CD4-positive, alpha-beta T cell treated with Interleukin-10 for 1 hour (primary cell): ENCODE measurements at places on chromosomes 4 and X.
A peak's percentile ranks its signal among the peaks of the same experiment; 100 is the strongest.

GRCh38 chrX:38036466-38036865 lies 30.1 kb downstream of the SYTL5 start:
- no peak for DNase-seq

DNA sequence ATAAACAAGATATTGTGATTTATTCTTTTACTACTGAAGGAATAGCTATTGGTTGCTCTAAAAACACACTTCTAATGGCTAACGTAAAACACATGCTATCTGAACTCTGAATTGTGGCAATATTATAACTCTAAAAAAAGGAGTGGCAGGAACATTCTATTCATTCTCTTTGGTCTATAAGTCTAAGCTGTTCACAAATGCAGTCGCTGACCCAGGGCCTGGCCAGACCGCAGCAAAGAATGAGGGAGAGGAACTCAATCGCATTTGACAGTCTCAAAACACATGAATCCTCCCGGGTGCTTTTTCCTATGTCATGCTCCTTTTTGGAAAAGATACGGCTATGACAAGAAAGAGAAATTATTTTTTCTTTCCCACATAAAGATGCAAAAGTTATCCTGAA lies 651.6 kb upstream of the PITX2 start:
- DNase-seq, result no peak

- DNase-seq, result no peak
These were observed 34.8 kb downstream of the UBE2K start for GRCh38 chr4:39732728-39733127.

- DNase-seq, result no peak
These were observed 33.1 kb upstream of the ANXA10 start for GRCh38 chr4:168059251-168059650.

- DNase-seq, result no peak
These were observed 21.9 kb upstream of the MRFAP1 start for GRCh38 chr4:6618386-6619115.

DNA sequence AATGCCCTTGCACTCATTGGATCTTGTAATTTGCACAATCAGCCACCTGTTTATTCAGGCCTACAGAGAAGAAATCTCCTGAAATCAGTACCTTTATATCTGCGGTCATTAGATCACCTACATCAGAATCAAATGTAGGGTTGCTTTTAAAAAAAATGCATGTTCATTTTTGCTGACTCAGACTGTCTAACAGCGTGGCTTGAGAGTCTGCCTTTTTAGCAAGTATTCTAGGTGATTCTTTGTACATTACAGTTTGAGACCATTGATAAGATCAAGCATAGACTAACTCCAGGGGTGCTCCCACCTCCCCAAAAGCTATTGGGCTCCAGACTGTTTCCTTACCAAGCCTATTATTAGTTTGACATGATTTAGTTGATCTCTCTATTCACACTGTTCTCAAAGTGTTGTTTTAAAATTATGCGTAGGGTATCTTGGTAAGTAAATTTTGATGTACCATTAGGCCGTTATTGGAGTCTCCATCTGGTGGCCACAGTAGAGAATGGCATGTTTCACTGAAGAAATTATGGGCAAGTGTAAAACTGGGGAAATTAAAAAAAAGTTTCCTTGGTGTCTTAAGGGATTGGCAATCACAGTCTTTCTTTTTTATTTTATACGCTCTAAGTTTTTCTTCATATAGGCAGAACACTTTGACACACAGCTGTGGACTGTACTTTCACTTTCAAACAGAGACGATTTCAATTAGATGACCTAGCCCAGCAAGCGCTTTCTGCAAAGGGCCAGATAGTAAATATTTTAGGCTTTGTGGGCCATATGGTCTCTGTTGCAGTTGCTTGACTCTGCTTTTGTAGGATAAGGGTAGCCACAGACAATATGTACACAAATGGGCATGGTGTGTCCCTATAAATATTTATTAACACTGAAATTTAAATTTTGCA lies 33.7 kb upstream of the MSL3 start:
- DNase-seq, result peak; percentile 32

GRCh38 chrX:12447448-12448064 lies 309.3 kb downstream of the FRMPD4 start:
- DNase-seq, result no peak

- peak; percentile 48 for DNase-seq
These were observed 53.6 kb upstream of the HPSE start for GRCh38 chr4:83388313-83388676.

DNA sequence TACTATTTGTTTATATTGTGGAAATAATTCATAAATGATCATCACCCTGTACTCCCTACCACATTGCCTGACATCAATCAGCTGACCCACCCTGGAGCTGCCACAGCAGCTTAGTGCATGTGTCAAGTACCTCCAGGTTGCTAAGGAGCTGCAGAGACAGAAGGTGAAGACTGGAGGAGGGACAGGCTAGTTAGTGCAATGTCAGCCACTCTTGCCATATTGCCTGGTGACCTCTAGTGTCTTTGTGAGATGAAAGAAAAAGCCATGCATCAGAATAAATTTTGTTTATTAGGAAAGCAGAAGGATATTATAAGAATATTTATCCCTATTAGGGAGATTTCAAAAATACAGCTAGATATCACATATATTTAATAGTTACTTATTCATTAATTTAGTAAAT lies 243.9 kb upstream of the FAT4 start:
- no peak for DNase-seq

DNA sequence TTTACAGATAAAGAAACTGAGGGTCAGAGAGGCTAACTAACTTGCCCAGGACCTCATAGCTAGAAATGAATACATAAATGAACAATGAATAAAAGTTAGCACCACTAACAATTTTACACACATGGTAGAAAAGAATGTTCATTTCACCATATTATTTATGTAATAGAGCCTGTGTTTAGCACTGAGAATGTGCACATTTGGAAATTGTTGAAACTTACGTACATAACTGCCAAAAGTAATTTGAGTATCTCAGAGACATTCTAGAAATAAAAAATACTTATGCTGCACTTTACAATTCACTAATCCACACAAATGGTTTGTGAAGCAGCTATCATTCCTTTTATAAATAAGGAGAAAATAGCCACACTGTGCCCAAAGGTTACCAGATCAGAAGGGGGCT lies 9.9 kb downstream of the CASK start:
- DNase-seq, result no peak

- DNase-seq, result no peak
These were observed 86.6 kb downstream of the TIGD2 start for GRCh38 chr4:89197920-89198319.

DNA sequence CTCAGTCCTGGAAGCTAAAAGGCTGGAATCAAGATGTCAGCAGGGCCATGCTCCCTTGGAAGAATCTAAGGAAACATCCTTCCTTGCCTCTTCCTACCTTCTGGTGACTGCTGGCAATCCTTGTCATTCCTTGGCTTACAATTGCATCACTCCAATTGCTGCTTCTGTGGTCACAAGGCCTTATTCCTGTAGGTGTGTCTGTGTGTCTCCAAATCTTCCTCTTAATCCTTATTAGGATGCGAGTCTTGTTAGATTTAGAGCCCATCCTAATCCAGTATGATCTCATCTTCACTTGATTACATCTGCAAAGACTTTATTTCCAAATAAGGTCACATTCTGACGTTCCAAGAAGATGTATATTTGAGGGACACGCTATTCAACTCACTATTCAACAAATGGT lies 52.2 kb downstream of the SMIM20 start:
- no peak for DNase-seq

DNA sequence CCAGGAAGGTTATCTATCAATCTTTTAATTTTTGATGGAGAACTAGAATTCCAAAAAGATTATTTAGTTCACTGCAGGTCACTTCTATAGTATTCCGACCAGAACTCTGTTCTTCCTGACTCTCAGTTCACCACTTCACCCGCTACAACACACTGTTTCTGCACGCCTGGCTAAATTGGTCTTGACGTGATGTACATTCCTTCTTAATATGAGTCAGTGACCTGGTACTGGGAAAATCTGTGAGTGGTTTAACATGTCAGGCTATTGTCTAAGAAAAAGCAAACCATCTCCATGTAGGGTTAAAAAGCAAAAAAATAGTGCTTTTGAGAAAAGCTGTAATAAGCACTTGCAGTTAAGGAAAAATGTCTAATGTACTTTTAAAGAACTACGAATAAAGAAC lies 120.4 kb downstream of the NDST3 start:
- no peak for DNase-seq

- DNase-seq, result no peak
These were observed 288.1 kb downstream of the SH3BGRL start for GRCh38 chrX:81489987-81490386.

- DNase-seq, result no peak
These were observed 91.4 kb downstream of the BCOR start for GRCh38 chrX:40006106-40007017.

DNA sequence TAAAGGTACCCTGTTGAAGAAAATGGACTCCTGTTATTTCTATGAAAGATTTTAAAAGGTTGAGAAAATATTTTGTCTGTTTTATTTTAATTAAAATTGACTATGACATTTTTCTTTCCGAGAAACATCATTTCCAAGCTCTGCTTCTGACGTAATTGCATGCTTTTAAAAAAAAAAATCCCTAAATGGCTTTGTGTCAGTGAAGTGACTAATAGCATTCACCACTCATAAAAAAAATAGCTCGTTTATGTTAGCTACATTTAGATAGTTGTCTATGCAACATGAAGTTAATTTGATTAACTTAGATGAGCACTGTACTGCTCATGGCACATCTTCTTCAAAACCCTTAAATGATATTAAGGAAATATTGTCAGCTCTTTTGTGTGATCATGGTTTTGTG lies 105.1 kb upstream of the KLHL13 start:
- no peak for DNase-seq

GRCh38 chrX:14712096-14712495 lies 160.8 kb downstream of the FANCB start:
- no peak for DNase-seq

GRCh38 chr4:80144676-80145470 lies 52.4 kb upstream of the PRDM8 start:
- no peak for DNase-seq

DNA sequence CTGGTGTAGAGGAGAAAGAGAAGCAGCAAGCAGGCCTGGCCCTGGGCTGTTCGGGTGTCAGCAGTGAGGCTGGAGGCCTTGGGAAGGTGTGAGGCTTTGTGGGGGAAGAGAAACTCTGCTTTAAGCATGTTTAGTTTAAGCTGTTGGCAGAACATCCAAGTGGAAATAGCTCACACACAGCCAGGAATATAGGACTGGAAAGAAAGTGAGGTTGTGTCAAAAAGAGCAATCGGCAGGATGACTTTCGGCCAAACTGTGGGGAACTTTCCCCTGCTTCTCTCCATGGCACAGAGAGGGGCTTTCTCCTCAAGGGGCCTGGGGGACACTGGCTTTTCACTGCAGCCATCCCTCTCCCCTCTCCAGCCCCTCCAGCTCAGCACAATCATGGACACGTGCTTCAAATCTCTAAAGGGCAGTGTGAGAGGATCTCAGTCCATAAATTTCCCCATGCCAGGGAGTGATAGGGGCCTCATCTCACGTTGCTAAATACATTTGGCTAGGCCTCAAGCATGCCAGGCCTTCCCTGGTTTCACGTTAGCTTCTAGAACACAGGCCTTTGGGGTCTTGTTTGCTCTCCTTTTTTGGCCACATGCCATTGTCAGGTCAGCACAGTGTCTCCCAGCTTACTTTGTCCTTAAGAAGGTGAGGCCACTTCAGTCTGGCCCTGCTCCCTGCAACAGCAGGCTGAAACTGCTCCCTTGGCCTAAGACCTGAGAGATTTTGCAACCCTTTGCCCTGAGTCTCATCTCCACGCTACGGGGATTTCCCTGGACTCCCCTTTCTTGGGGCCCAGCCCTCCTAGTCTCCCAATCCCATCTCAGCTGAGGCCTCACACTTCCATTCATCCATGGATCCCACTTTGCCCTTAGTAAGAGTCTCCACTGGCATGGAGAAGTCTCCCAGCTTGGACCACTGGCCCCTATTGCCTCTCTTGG lies 8.3 kb upstream of the CITED1 start:
- DNase-seq, result no peak

GRCh38 chr4:46927201-46927600 lies 18.2 kb upstream of the COX7B2 start:
- DNase-seq, result no peak

DNA sequence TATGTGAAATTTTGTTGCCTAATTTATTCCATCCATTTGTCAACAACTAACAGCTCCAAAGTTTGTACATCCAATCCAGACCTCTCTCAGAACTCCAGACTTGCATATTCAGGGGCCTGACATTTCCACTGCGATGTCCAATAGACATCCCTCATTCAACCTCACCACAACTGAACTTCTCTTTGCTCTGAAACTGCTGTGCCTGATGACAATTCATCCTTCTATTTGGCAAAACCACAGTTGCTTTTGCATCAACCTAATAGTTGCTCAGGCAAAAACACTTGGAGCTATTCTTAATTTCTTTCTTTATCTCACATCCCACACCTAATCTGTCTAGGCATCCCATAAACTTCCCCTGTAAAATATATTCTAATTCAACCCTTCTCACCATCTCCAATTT lies 56.5 kb downstream of the ANTXR2 start:
- DNase-seq, result no peak

DNA sequence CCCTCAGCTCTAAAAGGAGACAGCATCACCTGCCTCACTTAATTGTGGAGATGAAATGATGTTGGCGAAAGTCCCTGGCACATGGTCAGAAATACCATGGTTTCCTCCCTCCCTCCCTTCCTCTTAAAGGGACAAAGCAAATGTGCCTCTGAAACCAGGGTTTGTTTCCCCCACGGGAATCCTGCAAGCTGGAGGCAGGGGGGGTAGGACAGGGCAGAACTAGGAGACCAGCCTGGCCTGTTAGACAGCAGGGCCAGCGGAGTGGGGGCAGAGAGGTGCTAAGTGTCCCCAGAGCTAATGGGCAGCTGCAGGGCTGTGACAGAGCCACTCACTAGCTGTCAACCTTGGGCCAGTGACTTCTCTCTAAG lies 5.7 kb downstream of the RTL5 start:
- no peak for DNase-seq

GRCh38 chrX:154408659-154409221 lies 314 bp downstream of the DNASE1L1 start:
- no peak for DNase-seq
